ENCODE measurements at places on chromosomes 7 and 10. TPM values are rescaled to one million over a fixed set of nuclear protein-coding genes. Genes with fewer than 3 reads are reported as not detected.

Gene SFRP4
- 0.10 TPM for total RNA-seq

Gene TDRD1
- not detected for total RNA-seq

Gene CYP2C19
- 0.12 TPM for total RNA-seq

Gene GIMAP7
- total RNA-seq: not detected

Gene CHN2
- total RNA-seq: 0.20 TPM

Gene LDB3
- not detected for total RNA-seq

Gene NUTM2B
- total RNA-seq: 0.24 TPM
